ENCODE measurements at places on chromosomes 11 and 22. TPM values are rescaled to one million over a fixed set of nuclear protein-coding genes. Genes with fewer than 3 reads are reported as not detected.

HEPHL1 gene
- 0.13 TPM for total RNA-seq

SPA17 gene
- total RNA-seq: 3.5 TPM

FAM111B gene
- 25.5 TPM for total RNA-seq

MMP8 gene
- not detected for total RNA-seq

TMPRSS5 gene
- 1.7 TPM for total RNA-seq

VWA5A gene
- total RNA-seq: 23.1 TPM

RFPL1 gene
- not detected for total RNA-seq

TEX12 gene
- not detected for total RNA-seq

ATM gene
- 49.5 TPM for total RNA-seq

MS4A3 gene
- not detected for total RNA-seq

DTX4 gene
- total RNA-seq: 12.8 TPM

CFAP300 gene
- 2.2 TPM for total RNA-seq

NTM gene
- total RNA-seq: 11.5 TPM

- H3K4me3 ChIP-seq: no peak overlapping the region
- no peak overlapping the region for H3K27ac ChIP-seq
- no peaks in the 10 kb centered on the region for H3K36me3 ChIP-seq
- peaks cover 7% of the 10 kb centered on the region for H3K27me3 ChIP-seq
- peaks cover 6% of the 10 kb centered on the region for H3K4me1 ChIP-seq
- DNase-seq: no peak
Measured at GRCh38 chr11:17600316-17601255, 53.5 kb downstream of the OTOG start.

DNA sequence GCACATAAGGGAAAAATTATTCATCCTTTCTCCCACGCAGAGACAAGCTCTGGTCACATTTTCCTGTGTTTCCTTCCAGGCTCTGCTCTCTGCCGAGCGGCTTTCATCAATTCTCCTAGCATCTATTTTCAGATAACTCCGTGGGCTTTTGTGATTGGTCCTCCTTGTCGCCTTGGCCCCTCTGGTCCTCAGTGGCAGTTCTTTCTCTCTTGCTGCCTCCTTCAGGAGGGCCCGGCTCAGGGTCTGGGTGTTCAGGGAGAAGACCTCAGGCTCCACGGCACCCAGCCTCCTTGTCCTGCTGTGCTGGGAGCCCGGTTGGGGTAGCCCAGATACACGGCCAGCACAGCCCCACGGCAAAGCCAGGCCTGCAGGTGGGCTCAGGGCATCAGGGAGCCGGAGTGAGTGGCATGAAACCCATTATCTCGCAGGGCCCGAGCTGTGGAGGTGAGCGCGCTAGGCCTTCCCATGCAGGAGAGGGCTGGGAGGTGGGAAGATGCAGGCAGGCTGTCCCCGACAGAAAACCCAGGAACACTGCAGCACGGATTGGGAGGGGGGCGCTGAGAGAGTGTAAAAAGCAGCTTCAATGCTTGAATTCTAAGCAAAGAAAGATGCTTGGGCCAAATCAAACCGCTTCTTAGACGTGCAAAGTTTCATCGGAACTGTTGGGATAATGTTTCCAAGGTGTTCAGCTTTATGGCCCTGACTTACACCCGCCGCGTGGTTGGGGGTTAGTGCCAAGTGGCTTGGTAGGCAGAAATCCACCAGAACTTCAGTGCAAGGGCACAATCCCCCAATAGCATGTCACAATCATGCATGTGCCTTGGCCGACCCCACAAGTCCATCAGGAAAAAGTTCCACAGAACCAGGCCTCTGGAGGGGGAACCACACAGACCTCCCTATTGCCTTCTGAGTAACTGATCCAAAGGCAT lies 81.9 kb upstream of the WNT7B start:
- peak; percentile 10 for DNase-seq
- H3K27me3 ChIP-seq: peaks cover 36% of the 10 kb centered on the region

GRCh38 chr11:57787920-57788702 lies 26.5 kb downstream of the CTNND1 start:
- no peaks in the 10 kb centered on the region for H3K27me3 ChIP-seq
- peak; percentile 31 for DNase-seq
- peaks cover 12% of the 10 kb centered on the region for H3K36me3 ChIP-seq
- peak overlapping the region; percentile 81 for H3K27ac ChIP-seq

DNA sequence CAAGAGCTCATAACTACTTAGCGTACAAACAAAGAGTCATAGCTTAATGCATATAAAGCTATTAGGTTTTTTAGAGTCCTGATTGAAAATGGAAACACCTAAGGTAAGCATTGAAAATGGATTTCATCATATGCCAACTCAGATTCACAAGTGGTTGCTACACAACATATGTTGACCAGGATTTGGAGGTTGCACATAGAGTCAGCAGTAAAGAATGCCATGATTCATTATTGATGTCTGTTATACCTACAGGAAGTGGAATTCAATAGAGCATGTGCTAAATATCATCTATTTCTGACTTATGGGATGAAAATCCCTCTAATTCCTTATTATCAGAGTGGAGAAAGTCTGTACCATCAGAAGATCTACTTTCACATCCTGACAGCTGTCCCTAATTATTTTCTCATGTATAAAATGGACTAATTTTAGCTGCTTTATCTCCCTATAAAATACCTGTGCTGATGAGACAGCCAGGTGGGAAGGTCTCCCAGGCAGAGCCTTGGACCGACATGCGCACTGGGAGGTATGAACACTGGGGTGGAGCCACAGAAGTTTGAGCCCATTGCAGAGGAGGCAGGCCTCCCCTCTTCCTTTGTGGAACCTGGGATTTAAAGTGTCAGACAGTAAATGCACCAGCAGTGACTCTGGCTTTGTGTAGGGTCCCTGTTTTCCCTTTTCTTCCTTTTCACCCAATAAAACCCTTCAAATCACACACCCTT lies 204.2 kb downstream of the AASDHPPT start:
- no peak for DNase-seq
- H3K27ac ChIP-seq: no peak overlapping the region
- H3K36me3 ChIP-seq: no peaks in the 10 kb centered on the region
- H3K4me3 ChIP-seq: no peak overlapping the region

- H3K27ac ChIP-seq: no peak overlapping the region
- DNase-seq: no peak
- peaks cover 3% of the 10 kb centered on the region for H3K27me3 ChIP-seq
- H3K36me3 ChIP-seq: no peaks in the 10 kb centered on the region
- H3K4me3 ChIP-seq: no peak overlapping the region
Measured at GRCh38 chr11:11218629-11218986, 134.4 kb downstream of the CSNK2A3 start.

DNA sequence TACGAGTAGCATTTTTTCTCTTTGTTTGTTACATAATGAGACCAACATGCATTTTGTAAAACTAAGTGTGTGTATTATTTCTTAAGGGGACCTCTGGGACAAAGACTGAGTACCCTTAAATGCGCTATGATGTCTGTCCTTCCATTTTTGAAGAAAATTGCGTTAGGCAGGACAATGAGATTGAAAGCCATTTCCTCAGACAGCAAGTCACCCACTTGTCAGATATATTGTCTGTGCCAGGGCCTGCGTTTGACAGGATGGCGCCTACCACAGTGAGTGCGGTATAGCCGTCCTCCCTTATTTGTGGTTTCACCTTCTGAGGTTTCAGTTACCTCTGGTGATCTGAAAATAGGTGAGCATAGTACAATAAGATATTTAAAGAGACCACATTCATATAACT lies 2.2 kb downstream of the AP2A2 start:
- H3K27ac ChIP-seq: no peak overlapping the region
- peak overlapping the region; percentile 12 for H3K4me3 ChIP-seq
- H3K4me1 ChIP-seq: peaks cover 35% of the 10 kb centered on the region
- no peaks in the 10 kb centered on the region for H3K27me3 ChIP-seq
- H3K36me3 ChIP-seq: no peaks in the 10 kb centered on the region
- no peak for DNase-seq

GRCh38 chr11:67230406-67230805 lies 35.9 kb upstream of the GRK2 start:
- no peaks in the 10 kb centered on the region for H3K27me3 ChIP-seq
- peaks cover 54% of the 10 kb centered on the region for H3K36me3 ChIP-seq
- no peak overlapping the region for H3K27ac ChIP-seq
- DNase-seq: no peak

GRCh38 chr22:41425660-41426365 lies 20.8 kb downstream of the TOB2 start:
- no peaks in the 10 kb centered on the region for H3K27me3 ChIP-seq
- no peak for DNase-seq
- peaks cover 3% of the 10 kb centered on the region for H3K4me1 ChIP-seq
- H3K27ac ChIP-seq: peak overlapping the region; percentile 61
- peaks cover 2% of the 10 kb centered on the region for H3K36me3 ChIP-seq

GRCh38 chr22:48683640-48684039 lies 1144.0 kb downstream of the BRD1 start:
- H3K27me3 ChIP-seq: no peaks in the 10 kb centered on the region
- no peak overlapping the region for H3K27ac ChIP-seq
- no peak overlapping the region for H3K4me3 ChIP-seq

- no peaks in the 10 kb centered on the region for H3K36me3 ChIP-seq
- no peaks in the 10 kb centered on the region for H3K27me3 ChIP-seq
- DNase-seq: no peak
- no peak overlapping the region for H3K27ac ChIP-seq
- no peak overlapping the region for H3K4me3 ChIP-seq
Measured at GRCh38 chr22:45448431-45448830, 34.9 kb downstream of the RIBC2 start.

DNA sequence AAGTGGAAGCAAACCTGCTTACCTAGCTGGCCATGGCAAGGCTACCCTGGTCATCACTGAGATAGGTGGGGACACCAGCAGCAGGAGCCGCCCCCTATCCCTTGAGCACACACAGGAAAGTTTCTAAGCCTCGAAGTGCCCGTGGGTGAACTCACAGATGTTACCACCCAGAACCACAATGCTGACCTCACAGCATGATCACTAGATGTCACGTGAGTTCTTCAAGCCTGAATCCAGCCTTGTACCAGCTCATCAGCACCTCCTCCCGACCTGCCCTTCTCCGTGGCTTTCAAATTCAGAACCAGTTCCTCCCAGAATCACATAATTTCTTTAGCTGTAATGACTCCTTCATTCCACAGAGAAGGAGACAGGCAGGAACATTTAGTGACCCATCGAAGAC lies 24.7 kb upstream of the TIMP3 start:
- peaks cover 5% of the 10 kb centered on the region for H3K27me3 ChIP-seq
- no peaks in the 10 kb centered on the region for H3K36me3 ChIP-seq
- H3K27ac ChIP-seq: no peak overlapping the region
- DNase-seq: no peak
- peaks cover 15% of the 10 kb centered on the region for H3K4me1 ChIP-seq

DNA sequence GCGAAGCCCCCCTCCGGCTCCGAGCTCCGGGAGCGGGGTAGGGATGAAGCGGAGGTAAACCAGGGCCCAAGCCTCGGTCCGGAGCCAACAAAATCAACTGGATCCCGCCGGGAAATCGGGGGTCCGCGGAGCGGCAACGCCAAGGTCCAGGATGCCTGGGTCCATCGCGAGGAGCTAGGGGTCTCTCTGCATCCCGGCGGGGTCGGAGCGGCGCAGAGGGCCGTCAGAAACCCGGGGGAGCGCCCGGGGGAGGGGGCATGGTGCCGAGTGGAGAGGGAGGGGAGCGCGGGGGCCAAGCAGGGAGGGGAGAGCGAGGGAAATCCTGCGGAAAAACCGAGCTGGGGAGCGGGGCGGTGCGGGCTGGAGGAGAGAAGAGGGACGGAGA lies 51.8 kb downstream of the SLC22A12 start:
- peaks cover 46% of the 10 kb centered on the region for H3K27me3 ChIP-seq
- peak overlapping the region; percentile 48 for H3K4me3 ChIP-seq
- DNase-seq: peak; percentile 46
- peaks cover 22% of the 10 kb centered on the region for H3K4me1 ChIP-seq
- no peak overlapping the region for H3K27ac ChIP-seq

DNA sequence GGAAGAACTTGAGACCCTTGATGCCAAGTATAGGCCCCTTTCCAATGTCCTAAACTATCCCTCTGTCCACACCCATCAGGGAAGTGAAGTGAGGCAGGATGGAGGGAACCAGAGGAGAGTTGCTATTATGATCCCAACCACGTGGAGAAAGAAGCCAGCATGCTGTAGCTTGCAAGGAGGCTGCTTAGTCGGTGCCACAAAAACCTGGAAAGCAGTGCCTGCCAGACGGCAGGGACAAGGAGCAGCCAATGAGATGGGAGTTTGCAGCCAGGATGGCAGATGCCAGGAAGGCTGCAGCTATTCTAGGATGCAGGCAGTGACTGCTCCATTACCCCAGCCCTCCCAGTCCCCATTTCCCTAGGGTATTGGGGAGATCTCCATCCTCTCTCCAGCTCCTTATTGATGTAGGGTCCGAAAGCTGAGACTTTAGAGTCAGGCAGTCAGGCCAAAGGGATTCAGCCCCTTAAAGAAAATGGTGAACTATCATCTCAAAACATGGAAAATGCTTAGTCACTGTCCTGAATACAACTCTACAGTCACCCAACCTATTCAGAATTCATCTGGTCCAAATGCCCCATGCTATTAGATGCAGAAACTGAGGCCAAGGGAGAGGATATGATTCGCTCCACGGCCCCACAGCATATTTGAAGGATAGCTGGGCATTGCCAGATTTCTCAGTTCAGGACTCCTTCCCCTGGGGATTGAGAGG lies 18.4 kb upstream of the LRRC55 start:
- DNase-seq: no peak
- no peak overlapping the region for H3K4me3 ChIP-seq
- no peak overlapping the region for H3K27ac ChIP-seq
- H3K36me3 ChIP-seq: no peaks in the 10 kb centered on the region
- peaks cover 14% of the 10 kb centered on the region for H3K27me3 ChIP-seq

DNA sequence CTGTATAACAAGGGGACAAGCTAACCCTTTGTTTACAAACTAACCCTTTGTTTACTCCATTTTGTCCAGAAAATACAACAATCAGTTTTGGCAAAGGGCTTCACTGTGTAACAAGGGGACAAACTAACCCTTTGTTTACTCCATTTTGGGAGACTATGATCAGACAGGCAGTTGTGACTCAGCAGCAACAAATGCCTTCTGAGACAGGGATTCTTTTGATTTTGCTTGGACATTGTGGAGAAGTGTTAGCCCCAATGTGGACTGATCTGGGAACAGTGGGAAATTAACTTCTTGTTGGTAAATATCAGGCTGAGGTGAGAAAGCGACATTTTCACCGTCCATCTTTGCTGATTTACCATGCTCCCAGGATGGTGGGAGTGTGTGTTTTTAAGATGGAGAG lies 983 bp downstream of the EHF start:
- no peaks in the 10 kb centered on the region for H3K4me1 ChIP-seq
- DNase-seq: no peak
- H3K27me3 ChIP-seq: no peaks in the 10 kb centered on the region
- no peak overlapping the region for H3K27ac ChIP-seq

Measured in WTC11 (cell line).